ENCODE measurements at places on chromosomes 16 and 17.

DNA sequence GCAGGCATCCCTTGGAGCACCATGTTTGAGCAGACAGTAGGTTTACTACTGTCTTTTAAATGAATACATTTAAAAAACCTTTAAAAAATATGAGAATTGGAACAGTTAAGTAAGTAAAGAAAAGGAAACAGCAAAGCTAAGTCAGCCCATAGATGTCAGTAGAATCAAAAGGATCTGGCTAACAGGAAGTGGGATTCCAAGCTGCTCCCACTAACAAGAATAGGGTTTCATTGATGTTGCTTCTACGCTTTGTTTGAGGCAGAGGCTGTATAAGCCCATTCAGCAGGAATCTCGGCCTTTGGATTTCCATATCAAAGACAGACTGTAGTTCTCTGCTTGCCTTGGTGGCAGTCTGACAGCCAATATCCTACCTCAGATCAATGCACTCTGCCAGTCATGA, 122.9 kb upstream of the ELAC2 start:
- no peak overlapping the region for H3K4me3 ChIP-seq
- H3K27ac ChIP-seq: no peak overlapping the region

- no peak overlapping the region for H3K27ac ChIP-seq
- H3K27me3 ChIP-seq: no peaks in the 10 kb centered on the region
- no peaks in the 10 kb centered on the region for H3K36me3 ChIP-seq
- H3K4me3 ChIP-seq: no peak overlapping the region
Measured at GRCh38 chr16:28943281-28943680, 7.5 kb upstream of the NFATC2IP start.

DNA sequence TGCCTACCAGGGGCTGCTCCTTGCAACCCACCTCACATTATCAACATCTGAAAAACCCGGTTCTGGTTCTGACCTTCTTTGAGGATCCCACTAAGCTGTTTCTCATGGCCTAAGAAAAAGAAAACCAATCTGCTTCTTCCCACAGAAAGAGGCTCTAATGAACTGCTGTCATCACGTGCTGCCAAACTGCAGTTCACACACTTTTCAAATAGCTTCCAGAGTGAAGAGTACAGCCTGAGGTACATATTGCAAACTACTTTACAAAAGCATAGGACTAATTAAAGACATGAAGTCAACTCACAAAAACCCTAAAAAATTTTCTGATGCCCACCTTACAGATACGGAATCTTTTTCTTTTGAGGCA, 36.7 kb downstream of the SMG6 start:
- no peak overlapping the region for H3K27ac ChIP-seq
- no peaks in the 10 kb centered on the region for H3K4me1 ChIP-seq
- H3K27me3 ChIP-seq: no peaks in the 10 kb centered on the region
- no peaks in the 10 kb centered on the region for H3K36me3 ChIP-seq
- DNase-seq: no peak

DNA sequence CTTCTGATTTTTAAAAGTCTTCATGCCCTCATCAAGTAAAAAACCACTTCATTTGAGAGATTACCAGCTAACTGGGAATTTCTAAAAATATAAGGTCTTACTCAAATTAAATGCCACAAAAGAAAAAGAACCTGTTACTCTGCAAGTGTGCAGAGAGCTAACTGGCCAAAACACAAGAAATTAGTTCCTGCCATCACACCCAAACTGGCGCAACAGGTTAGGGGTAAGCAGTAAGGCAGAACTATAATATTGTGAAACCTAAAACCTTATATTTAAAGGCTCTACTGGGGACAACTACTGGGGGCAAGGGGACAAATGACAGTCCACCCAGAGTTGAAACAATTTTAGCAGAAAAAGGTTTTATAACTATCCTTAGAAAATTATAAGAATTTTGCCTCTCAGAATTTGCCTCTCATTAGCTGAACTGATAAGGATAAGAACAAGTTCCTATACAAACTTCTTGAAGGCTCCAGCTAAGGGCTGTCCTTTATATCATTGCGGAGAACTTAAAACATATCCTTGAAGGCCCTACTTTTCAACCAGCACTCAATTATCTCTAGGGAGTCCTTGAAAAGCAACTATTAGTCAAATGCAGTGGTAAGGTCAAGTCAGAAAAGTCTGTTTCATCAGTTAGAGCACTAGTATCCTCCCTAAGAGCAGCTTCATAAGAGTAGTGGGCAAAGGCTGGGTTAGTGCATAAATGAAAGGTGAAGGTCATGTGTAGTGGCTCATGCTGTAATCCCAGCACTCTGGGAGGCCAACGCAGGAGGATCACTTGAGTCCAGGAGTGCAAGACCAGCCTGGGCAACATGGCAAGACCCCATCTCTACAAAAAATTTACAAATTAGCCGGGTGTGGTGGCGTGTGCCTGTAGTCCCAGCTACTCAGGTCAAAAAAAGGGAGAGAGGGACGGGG, 31.5 kb downstream of the SMURF2 start:
- H3K27ac ChIP-seq: no peak overlapping the region
- peaks cover 5% of the 10 kb centered on the region for H3K4me1 ChIP-seq
- H3K27me3 ChIP-seq: no peaks in the 10 kb centered on the region
- H3K36me3 ChIP-seq: no peaks in the 10 kb centered on the region

DNA sequence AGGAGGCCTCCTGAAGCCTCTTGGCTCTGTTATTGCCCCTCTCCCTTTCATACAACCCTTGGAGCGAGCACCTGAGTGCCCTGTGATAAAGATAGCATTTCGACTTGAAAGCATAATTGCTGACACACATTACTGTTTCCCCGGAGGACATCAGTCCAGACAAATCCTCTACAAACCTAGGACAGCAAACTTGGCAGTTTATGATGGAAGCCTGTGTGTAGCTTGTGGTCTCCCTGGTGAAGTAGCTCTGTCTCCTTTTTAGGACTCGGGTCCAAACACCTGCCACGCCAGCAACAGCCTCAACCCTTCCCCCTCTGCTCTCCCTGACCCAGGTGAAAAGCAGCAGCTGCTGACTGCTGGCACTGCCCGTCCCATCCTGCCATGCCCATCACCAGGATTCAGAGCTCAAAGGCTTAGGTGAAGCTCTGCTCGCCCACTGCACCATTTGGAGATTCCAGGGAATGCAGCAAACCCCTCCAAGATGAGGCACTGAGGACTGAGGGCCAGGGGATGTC, 55.9 kb downstream of the IRX6 start:
- H3K27ac ChIP-seq: no peak overlapping the region
- no peaks in the 10 kb centered on the region for H3K36me3 ChIP-seq
- H3K27me3 ChIP-seq: peaks cover 4% of the 10 kb centered on the region
- H3K4me1 ChIP-seq: no peaks in the 10 kb centered on the region
- no peak overlapping the region for H3K4me3 ChIP-seq
- DNase-seq: no peak

GRCh38 chr17:80005360-80006338, 30.0 kb downstream of the TBC1D16 start:
- H3K36me3 ChIP-seq: no peaks in the 10 kb centered on the region
- no peak for DNase-seq
- H3K27ac ChIP-seq: peak overlapping the region; percentile 31
- H3K4me1 ChIP-seq: peaks cover 9% of the 10 kb centered on the region
- no peaks in the 10 kb centered on the region for H3K27me3 ChIP-seq

DNA sequence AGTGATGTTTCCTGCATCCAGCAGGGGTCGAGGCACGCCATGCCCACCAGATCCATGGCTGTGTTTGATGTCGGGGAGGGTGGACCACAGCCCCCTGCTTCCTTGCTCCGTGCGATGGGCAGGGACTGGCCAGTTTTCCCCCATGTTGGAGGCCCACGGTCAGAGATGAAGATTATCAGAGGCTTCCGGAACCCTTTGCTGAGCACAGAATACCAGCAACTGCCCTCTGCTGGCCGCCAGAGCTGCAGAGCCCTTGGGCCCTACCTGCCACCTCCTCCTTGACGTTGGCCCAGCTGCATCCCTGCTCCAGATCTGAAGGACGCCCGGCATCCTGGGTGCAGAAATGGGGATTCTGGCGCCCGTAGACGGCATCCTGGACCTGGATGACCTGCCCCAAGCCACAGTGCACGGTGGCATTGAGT, 23.7 kb upstream of the BCO1 start:
- DNase-seq: no peak
- no peaks in the 10 kb centered on the region for H3K4me1 ChIP-seq
- H3K27me3 ChIP-seq: no peaks in the 10 kb centered on the region

DNA sequence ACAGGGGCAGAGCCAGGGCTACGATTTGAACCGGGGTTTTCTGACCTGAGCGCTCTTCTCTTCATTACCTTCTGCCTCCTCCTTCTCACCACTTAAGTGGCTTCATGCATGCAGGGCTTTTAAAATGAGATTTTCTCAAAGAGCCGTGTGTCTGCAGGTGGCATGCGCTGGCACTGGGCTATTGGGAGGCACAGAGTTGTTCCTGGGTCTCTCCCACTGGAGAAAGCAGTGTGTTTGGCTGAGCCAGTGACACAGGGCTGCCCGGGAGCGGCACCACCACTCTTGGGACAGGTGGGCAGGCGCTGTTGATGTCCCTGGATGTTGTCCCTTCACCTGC, 218.8 kb upstream of the CHMP6 start:
- H3K36me3 ChIP-seq: no peaks in the 10 kb centered on the region
- H3K4me1 ChIP-seq: no peaks in the 10 kb centered on the region
- no peak for DNase-seq

DNA sequence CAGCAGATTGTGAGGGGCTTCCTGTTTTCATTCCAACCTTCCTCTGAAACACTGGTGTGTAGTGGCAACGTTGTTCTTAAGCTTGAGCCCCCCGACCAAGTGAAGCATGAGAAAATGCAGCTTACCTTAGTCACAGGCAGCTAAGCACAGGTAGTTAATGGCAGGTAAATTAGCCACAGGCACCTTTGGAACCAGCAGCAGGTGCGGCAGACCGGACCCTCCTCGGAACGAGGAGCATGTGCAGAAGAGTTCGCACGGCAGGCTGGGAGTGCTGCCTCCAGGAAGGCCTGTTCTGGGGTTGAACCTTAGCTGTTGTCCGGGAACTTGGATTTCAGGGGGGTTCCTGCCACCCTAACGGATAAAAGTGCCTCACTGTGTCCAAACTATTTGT, 7.2 kb upstream of the IRF8 start:
- no peaks in the 10 kb centered on the region for H3K27me3 ChIP-seq
- H3K36me3 ChIP-seq: no peaks in the 10 kb centered on the region
- no peaks in the 10 kb centered on the region for H3K4me1 ChIP-seq
- H3K27ac ChIP-seq: no peak overlapping the region
- DNase-seq: no peak

DNA sequence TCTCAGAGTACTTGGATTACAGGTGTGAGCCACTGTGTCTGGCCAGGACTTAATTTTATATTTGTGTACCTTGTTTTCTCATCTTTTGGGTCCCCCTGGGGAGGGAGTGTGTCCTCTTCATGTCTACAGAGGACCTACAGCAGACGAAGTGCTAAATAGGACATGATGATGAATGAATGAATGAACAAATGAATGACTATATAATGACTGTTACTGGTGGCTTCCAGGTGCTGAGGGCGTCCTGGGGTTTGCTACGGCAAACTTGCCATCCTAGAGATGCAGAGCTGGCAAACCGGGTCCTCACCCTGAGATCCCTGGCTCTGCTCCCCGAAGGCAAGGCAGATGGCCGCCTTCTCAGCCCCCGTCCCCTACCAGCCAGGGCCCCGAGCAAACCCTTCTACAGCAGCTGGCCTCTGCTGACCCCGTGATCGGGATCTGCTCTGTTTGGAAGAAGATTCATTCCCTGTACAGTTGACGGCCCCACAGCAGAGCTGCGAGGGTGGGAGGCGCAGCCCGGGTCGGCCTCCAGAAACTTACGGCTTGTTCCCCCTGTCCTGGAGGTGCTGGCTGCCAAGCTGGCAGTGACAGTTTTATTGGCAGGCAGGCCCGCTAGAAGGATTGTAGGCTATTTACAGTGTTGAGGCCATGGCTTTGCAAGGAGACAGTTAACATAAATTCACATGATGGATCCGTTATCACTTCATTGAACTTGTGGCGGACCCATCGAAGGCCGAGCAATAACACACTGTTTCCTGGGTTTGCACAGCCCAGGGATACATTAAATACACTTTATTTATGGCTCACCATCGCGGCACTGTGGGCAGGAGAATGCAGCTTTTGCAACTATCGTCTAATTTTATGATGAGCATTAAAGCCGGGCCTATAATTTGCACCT, 197.7 kb upstream of the GSE1 start:
- no peak for DNase-seq
- H3K27me3 ChIP-seq: no peaks in the 10 kb centered on the region
- H3K4me3 ChIP-seq: no peak overlapping the region
- no peak overlapping the region for H3K27ac ChIP-seq
- H3K4me1 ChIP-seq: peaks cover 3% of the 10 kb centered on the region

DNA sequence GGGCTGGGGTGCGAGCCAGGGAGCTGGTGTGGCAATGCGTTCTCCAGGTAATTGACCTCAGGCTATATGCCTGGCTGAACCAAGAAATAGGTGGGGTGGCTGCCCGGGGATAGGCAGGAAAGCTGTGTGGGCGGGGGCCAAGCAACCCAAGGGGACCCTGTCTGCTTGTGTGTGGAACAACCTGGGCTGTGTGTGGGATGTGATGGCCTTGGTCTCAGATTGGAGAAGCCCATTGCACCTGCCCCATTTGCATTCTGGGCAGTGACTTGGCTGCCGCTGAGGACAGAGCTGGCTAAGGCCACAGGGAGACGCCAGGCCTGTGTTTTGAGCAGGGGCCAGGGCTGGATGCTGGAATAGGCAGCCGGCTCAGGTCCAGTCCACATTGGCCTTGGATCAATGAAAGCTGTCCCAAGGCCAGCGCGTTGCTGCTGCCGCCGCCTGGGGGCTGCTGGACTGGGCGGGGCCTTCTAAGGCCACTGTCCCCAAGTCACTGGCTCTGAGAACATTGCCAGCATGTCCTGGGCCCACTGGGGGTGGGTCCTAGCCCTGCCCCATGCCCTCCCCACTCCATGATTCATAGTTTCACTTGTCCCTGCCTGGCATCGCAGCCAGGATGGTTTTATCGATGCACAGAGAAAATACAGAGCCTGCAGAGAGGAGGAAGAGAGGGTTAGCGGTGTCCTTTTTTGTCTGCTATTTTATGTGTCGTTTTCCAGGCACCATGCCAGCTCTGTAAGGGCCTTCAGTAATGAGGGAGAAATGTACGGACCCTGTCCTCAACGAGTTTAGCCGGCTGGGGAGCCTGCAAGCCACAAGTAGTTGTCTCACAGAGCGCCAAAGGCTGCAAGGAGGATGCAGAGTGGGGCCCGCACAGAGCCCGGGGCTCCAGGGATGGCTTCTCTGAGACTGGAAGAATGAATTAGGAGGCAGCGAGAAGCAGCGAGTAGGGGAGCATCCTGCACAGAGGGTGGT, 43.9 kb downstream of the NKD1 start:
- H3K4me3 ChIP-seq: peak overlapping the region; percentile 6
- DNase-seq: peak; percentile 82
- peak overlapping the region; percentile 43 for H3K27ac ChIP-seq
- peaks cover 14% of the 10 kb centered on the region for H3K4me1 ChIP-seq

- no peaks in the 10 kb centered on the region for H3K4me1 ChIP-seq
- H3K27ac ChIP-seq: no peak overlapping the region
- H3K36me3 ChIP-seq: no peaks in the 10 kb centered on the region
- H3K27me3 ChIP-seq: no peaks in the 10 kb centered on the region
- H3K4me3 ChIP-seq: no peak overlapping the region
- DNase-seq: no peak
Measured at GRCh38 chr16:12869698-12870427, 31.5 kb upstream of the SHISA9 start.

All from prostate gland (tissue), 2 donors.